ENCODE measurements at places on chromosomes 12 and 14.

- no peak for DNase-seq
Measured at GRCh38 chr14:53786045-53786444, 170.6 kb downstream of the BMP4 start.

GRCh38 chr12:24011927-24012507, 62.5 kb upstream of the SOX5 start:
- DNase-seq, result no peak

DNA sequence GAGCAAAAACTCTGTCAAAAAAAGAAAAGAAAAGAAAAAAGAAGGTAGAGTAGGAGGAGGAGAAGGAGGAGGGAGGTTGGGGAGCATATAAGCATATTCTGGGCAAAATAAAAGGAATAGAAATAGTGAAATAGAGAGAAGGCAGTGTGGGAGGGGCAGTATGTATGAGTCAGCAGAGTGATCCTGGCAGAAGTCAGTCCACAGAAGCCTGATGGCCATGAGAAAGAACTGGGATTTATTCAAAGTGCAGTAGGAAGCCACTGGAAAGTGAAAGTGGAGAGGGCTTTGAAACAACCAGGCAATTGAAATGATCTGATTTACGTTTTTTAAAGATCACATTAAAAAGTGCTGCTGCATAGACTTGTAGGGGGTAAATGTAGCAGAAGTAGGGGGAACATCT, 368.6 kb upstream of the USP15 start:
- DNase-seq, result no peak

DNA sequence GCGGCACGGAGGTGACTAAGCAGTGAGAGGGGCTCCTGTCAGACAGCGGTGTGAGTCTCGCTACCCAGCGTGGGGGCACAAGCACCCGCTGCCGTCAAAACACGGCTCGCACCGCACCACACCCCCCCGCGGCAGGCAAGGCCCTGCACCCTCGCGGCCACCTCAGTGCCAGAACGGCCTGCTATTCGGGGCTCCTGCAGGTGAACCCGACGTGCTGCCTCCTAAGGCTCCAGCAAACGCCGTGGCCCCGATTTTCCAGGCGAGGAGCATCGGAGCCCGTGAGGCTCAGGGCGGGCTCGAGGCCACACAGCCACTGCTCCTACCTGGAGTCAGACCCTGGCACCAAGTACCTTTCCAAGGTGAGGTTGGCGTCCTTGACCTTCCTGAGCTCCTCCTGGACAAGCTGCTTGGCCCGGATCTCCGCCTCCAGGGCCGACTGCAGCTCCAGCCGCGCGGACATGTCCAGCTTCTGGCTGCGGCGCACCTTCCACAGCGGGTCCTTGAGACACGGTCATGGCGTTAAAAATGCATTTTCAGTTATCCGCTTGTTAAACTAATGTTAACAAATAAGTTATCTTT, 41.8 kb downstream of the AMN start:
- no peak for DNase-seq

DNA sequence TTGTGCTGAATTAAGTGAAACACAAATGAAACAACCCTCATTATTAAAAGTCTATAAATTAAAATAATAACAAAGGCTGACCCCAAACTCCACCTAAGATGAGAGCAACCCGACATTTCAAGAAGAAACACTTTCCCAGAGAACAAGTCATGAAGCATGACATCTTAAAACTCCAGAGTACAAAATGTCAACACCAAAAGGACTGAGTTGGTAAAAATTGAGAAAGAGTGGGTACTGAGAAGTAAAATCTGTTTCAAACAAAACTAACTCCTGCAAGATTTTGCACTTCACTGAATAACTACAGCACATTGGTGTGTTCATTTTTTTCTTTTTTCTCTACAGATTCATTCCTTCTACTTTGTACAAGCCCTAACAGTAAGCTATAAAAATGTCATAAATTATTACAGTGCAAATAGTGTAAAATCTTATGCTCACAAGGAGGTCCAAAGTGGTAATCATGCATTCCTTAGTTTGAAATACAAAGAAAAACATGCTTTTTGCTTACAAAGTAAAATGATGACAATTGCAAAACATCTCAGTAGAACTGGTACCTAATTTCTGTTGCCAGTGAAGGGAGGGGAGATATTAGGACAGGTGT, 31.8 kb downstream of the SLC35F4 start:
- DNase-seq, result no peak

- DNase-seq, result no peak
Measured at GRCh38 chr12:82514880-82515279, 156.6 kb downstream of the METTL25 start.

GRCh38 chr12:14843425-14843887, at the start of gene ART4:
Gene ART4, minus strand, starts transcription at chr12:14843526. Its CDS starts 413 bp downstream, at chr12:14843113.
- no peak for DNase-seq

DNA sequence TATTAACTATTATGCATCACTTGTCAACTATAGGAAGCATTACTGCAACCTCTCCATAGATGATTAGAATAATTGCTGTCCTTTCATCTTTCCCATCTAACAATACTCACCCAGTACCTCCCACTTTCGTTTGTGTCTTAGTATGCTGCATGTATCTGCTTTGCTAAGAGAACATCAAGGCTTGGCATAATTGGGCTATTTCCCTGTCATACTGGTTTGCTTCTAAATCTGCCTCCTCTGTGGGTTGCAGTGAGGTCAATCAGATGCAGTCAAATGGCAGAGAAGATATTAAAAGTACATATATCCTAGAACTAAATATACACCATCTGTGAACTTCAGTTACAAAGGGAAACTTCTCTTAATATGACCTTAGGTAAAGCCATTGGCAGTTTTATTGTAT, 710.8 kb downstream of the DIO2 start:
- no peak for DNase-seq

GRCh38 chr12:4147031-4147481, 126.5 kb upstream of the CCND2 start:
- no peak for DNase-seq

DNA sequence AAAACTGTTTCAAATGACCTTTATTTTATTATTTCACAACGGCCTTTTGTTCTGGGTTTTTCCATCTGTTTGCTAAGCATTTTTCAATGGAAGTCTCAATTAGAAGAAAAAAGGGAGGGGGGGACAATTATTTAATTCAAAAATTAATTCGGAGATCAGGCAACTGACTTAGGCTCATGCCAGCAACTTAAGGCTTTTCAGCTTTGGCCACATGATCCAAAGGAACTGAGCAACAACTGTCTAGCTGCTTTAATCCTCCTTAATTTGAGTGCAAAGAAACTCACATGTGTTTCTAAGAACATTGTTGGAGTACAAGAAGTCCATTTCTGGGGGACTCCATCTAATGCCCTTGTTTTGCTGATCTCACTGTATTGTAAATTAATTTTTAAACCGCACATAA, 188.0 kb downstream of the EXOC5 start:
- no peak for DNase-seq

GRCh38 chr12:118391424-118391823, 15.1 kb downstream of the SUDS3 start:
- DNase-seq, result no peak

- no peak for DNase-seq
Measured at GRCh38 chr14:61240206-61240605, 40.9 kb downstream of the TMEM30B start.

- no peak for DNase-seq
Measured at GRCh38 chr12:113066813-113067400, 10.4 kb downstream of the DTX1 start.

DNA sequence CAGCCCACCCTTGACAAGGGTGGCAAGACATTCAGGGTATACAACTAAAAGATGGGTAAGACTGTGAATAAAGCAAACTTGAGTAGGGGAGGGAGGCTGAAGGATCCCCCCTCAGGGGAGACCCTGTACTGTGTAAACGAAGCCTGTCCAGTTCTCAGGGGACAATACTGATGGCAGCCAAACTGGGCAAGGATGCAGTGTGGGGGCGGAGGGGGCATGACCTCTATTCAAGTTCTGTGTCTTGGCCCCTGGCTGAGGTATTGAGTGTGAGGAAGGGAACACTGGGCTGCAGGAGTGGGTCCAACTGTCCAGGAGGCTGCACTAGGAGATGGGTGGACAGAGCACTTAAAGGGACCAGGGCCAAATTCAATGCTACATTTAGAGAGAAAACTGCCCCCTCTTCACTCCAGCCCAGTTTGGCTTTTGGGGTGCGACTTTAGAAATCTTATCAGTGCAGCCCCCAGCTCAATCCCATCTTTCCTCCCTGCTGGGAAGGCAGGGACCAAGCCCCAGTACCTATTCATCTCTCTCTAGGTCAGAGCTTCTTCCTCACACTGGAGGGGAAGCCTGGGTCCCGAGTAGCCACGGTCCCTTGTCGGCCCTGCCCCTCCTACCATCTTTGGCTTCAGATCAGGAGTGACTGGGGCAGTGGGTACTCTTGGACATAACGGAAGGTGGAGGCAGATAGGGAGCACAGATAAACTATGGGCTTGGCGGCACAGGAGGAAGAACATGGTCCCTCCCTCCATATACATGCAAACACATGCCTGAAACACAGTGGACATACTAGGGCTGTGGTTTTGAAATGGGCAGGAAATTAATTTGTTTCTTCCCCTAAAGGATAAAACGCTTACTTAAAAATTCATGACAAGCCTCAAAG, 11.8 kb downstream of the SLC39A5 start:
- no peak for DNase-seq

DNA sequence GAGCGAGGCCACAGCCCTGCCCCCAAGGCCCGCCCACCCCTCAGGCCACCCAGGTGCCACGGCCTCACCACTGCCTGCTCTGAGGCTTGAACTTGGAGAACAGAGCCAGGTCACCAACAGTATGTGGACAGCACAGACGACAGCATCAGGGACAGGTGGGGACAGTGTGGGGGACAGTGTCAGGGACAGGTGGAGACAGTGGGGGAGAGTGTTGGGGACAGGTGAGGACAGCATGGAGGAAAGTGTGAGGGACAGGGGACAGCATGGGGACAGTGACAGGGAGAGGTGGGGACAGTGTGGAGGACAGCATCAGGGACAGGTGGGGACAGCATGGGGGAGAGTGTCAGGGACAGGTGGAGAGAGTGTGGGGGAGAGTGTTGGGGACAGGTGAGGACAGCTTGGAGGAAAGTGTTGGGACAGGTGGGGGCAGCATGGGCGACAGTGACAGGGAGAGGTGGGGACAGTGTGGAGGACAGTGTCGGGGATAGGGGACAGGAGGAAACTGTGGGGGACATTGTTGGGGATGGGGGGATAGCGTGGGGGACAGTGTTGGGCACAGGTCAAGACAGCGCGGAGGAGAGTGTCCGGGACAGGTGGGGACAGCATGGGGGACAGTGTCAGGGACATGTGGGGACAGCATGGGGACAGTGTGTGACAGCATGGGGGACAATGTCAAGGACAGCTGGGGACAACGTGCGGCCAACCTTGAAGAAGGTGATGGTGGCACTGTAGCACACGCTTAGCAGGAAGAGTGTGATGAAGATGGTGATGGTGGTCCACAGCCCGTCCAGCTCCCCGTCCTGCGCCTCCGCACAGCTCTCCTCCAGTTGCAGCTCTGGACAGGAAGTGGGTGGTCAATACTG, 114.9 kb downstream of the TMEM121 start:
- no peak for DNase-seq

DNA sequence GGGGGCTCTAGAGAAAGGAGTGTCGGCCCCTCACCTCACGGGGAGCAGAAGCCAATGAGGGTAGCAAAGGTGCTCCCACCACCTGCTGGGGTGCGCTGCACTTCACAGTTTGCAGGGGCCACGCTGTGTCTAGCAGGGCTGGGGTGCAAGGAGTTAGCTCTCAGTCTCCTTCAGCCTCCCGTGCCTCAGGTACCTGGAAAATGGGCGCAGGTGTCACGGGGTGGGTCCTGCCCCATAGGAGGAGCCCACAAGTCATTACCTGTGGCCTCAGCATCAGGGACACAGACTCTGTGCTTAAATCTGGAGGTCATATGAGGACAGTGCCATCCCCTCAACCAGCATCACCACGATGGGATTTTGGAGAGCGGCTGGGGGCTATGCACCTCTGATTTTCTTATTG, 326.7 kb downstream of the ADGRD1 start:
- no peak for DNase-seq

GRCh38 chr12:119363037-119363436, 28.5 kb downstream of the CCDC60 start:
- no peak for DNase-seq

GRCh38 chr12:49476091-49476490, 62.7 kb upstream of the KCNH3 start:
- no peak for DNase-seq

DNA sequence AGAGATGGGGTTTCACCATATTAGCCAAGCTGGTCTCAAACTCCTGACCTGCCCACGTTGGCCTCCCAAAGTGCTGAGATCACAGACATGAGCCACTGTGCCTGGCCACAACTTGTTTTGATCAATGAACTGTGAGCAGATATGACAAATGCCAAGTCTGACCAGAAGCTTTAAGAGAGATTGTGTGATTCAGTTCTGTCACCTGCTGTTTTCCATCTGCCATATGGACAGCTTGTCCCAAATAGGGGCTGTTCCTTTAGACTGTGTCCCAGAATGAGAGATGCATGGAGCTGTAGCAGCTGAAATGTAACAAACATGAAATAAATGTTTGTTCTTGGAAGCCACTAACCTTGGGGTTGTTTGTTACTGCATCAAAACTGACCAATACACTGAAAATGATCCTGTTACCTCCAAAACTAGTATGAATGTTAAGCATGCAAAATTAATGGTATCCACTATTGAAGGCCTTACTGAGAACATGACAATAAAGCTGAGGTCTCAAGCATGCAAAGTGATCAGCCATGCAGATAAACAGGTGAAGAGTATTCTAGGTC, 65.9 kb upstream of the MED13L start:
- DNase-seq, result no peak

DNA sequence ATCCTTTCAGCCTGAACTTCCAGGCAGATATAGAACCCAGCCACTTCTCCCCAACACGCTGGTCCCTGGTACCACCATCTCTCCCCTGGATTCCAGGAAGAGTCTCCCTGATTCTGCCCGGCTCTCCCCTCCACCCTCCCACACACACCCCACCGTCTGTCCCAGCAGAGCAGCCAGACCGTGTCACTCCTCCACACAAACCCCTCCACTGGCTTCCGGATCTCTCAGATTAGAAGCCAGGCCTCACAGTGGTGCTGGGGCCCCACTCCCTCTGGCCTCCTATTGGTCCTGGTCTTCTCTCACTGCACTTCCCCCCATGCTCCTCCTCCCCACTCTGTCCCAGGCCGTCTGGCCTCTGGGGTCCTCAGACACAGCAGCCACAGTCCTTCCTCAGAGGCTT, 52.4 kb upstream of the CDKN3 start:
- no peak for DNase-seq

DNA sequence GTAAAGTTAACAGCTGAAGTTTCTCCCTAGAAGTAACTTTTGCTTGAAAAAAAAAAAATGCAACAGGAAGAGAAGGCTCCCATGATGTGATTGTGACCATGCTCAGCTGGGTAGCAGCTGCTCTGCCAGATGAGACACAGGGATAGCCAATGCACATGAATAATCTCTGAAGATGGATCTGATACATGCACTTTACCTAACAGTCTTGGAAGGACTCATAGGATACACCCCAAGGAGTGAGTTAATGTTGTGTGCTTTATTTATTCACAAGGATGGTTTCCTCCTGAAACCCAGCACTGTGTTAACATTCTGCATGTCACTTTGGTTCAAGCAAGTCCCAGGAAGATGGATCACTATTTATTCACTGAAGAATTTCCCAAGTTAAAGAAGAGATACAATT, 46.5 kb downstream of the NDUFA12 start:
- DNase-seq, result no peak

- DNase-seq, result no peak
Measured at GRCh38 chr12:131260954-131261353, 307.2 kb downstream of the ADGRD1 start.

- no peak for DNase-seq
Measured at GRCh38 chr14:98953551-98954348, 318.2 kb downstream of the BCL11B start.

Data from stimulated activated CD4-positive, alpha-beta T cell treated with anti-CD3 and anti-CD28 coated beads, Interleukin-2, amount 100 ng/mL, for 48 hours (primary cell).